ENCODE measurements at places on chromosomes 4 and X.

GRCh38 chrX:40195368-40195767 lies 97.6 kb upstream of the BCOR start:
- no peak for DNase-seq

GRCh38 chrX:88865634-88866033 lies 118.6 kb downstream of the CPXCR1 start:
- DNase-seq, result no peak

DNA sequence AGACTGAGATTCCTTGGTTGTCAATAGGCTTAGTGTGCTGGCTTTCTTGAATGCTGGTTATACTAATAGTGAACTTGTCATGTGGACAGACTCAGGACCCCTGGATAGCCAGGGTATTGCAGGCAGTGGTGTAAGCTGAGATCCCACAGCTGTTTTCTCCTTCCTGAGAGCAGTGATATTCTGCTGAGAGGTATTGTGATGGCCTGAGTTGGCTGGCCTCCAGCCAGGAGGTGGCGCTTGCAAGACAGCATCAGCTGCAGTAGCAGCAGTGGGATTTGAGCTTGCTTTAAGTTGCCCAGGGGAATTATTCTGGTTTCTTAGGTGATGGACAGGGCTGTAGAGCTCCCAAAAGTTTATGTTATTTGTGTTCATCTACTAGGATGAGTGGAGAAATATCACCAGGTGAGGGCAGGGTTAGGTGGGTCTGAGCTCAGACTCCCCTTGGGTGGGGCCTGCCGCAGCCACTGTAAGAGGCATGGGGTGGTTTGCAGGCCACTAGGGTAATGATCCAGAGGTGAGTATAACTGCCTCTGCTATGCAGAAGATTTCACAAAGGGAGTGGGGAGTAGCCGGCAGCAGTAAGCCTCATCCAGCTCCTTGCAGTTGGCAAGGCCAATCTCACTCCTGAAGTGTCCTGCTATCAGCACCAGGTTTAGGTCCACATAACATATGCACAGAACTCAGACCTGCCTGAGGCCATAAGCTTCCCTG lies 66.2 kb downstream of the IL15 start:
- DNase-seq, result no peak

DNA sequence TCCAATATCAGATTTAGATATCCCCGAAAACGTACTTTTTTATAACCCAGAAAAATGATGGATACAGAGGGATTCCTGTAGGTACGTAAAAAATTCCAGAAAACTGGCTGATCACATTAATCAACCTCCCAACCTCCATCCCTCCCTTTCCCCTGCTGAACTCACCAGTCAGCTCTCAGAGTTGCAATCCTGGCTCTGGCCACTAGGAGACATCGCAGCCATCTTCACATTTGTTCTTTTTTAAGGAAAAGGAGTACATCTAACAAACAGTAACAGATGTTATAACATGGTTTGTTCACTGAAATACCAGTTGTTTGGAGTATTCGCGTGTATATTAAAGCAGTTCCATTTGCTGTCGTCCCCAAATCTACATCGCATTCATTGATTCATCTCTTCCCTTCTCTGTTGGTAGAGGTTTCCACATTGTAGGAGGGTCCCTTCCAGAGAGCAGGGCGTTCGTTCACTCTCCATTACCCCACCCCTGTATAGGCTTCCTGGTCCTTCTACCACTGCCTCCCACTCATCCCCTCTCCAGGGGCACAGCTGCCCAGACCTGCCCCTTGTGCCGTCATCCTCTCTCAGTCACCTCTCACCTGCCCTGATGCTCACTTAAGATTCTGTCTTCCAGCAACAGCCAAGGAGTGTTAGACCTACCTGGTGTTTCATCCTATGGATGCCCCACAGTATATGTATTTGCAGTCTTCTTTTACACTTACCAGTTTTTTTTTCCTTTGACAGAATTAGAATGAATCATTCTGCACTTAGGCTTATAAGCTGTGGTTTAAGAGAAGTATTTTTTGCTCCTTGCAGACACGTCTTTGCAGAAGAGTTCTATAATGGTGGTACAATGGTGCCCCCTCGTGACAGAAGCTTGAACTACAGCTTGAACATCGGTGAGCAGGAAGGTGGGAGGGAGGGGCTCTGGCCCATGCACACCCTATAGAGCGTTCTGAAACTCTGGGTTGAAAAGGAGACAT lies 36.8 kb upstream of the RAB40AL start:
- peak; percentile 32 for DNase-seq

- DNase-seq, result no peak
These were observed 72.5 kb downstream of the RGS12 start for GRCh38 chr4:3365326-3365725.

DNA sequence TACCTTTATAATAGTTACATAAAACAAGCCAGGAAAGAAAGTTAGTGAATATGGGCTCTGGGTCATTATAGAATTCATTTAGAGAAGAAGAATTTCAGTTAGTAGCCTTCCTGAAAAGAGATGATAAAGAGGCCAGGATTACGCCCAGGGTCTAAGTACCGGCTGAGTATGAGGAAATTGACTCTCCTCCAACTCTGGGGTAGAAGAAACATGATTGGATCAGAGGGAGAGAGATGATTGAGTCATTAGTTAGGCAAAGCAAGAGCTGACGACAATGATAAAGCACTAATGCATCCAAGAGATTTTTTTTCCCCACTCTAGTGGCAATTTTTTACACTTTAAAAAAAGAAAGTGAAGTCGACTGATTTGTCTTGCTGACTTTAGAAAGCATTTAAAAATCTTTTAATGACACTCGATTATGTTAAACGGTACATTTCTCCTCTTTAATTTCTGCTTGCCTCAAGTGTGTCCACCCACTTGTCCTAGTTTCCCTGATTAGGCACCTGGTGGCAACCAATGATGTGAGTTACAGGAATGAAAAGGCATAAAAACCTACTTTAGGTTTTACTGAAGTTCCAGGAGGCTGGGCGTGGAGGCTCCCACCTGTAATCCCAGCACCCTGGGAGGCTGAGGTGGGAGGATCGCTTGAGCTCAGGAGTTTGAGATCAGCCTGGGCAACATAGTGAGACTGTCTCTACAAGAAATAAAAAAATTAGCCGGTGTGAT lies 37.3 kb upstream of the IGFBP7 start:
- DNase-seq, result no peak

DNA sequence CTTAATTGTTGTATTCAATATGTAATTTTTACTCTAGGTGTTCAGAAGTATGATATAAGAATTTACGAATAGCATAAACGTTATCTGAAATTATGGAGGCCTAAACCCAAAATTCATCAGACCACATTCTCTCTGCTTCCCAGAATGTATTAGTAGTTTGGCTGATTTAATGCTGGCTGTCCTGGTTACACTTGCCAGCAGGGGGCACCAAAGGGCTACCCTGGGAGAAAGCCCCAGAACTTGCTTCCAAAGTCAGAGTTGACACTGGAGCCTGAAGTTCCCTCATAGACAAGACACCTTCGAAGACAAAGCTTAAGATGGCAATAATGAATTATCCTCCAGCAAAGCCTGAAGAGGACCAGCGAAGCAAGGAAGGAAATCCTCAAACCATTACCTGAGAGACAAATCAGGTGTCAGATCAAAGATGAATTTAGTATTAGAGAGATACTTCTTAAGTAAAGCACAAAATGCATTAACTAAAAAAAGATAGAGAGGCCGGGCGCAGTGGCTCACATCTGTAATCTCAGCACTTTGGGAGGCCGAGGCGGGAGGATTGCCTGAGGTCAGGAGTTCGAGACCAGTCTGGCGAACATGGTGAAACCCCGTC lies 11.3 kb upstream of the ANOS1 start:
- DNase-seq, result peak; percentile 18

GRCh38 chr4:57119054-57119651 lies 9.0 kb upstream of the IGFBP7 start:
- DNase-seq, result no peak

DNA sequence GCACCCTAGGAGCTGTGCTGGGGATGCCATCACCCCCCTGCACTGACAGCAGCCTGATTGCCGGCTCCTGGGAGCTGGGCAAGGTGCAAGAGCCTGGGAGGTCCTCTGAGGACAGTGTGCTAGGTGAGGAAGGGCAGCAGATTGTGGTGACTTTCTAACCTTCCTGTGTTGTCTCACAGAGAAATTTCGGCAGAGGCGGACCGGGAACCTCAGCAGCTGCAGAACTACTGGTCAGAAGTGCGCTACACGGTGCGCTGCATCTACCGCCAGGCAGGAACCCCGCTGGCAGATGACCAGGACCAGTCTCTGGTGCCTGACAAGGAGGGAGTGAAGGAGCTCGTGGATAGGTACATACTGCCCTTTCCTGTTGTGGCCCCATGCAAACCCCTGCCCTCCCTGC lies 89.8 kb downstream of the FAM193A start:
- no peak for DNase-seq
